BJ (cell line): ENCODE measurements at places on chromosomes 1 and 21. TPM values are rescaled to one million over a fixed set of nuclear protein-coding genes. Genes with fewer than 3 reads are reported as not detected.

HSD3B2 gene
- not detected in 2 replicates for polyA plus RNA-seq

BTBD19 gene
- polyA plus RNA-seq: 18.0 and 25.7 TPM in 2 replicates

SPRR3 gene
- not detected in 2 replicates for polyA plus RNA-seq

NFASC gene
- polyA plus RNA-seq: 6.8 and 10.9 TPM in 2 replicates

KCNA3 gene
- polyA plus RNA-seq: 0.38 and 0.39 TPM in 2 replicates

HSD11B1 gene
- polyA plus RNA-seq: 0.15 and 0.16 TPM in 2 replicates

CLCA1 gene
- not detected in 2 replicates for polyA plus RNA-seq

MTARC1 gene
- polyA plus RNA-seq: 0.72 and 1.0 TPM in 2 replicates

EVI5 gene
- 8.6 and 13.0 TPM in 2 replicates for polyA plus RNA-seq

BARHL2 gene
- polyA plus RNA-seq: not detected in 2 replicates

KIAA1614 gene
- polyA plus RNA-seq: 5.2 and 7.3 TPM in 2 replicates

CHI3L1 gene
- 0.10 and 0.20 TPM in 2 replicates for polyA plus RNA-seq

MASP2 gene
- polyA plus RNA-seq: not detected in 2 replicates

CD2 gene
- not detected in 2 replicates for polyA plus RNA-seq

GPR161 gene
- 14.7 and 20.4 TPM in 2 replicates for polyA plus RNA-seq

LHX8 gene
- polyA plus RNA-seq: 0.05 and 0.06 TPM in 2 replicates

VSIG8 gene
- polyA plus RNA-seq: not detected in 2 replicates

LIN28A gene
- polyA plus RNA-seq: not detected in 2 replicates

LAPTM5 gene
- 1.6 and 2.1 TPM in 2 replicates for polyA plus RNA-seq

AADACL4 gene
- polyA plus RNA-seq: 0.20 and 0.21 TPM in 2 replicates

BCL2L15 gene
- polyA plus RNA-seq: 0.02 and 0.06 TPM in 2 replicates

NRAS gene
- polyA plus RNA-seq: 19.1 and 38.3 TPM in 2 replicates

CYP4A11 gene
- polyA plus RNA-seq: not detected in 2 replicates

ATAD3C gene
- 0.06 and 0.20 TPM in 2 replicates for polyA plus RNA-seq

GCSAML gene
- polyA plus RNA-seq: not detected in 2 replicates

KPRP gene
- not detected in 2 replicates for polyA plus RNA-seq

LORICRIN gene
- not detected in 2 replicates for polyA plus RNA-seq

MFSD2A gene
- polyA plus RNA-seq: 0.94 and 2.0 TPM in 2 replicates

CRYAA gene
- not detected in 2 replicates for polyA plus RNA-seq

FCN3 gene
- not detected in 2 replicates for polyA plus RNA-seq

ALG14 gene
- 2.3 and 4.4 TPM in 2 replicates for polyA plus RNA-seq

PIGM gene
- 3.5 and 4.8 TPM in 2 replicates for polyA plus RNA-seq

LRRC38 gene
- polyA plus RNA-seq: not detected in 2 replicates

FMO1 gene
- polyA plus RNA-seq: 0.91 and 2.0 TPM in 2 replicates

AMY1A gene
- not detected in 2 replicates for polyA plus RNA-seq

ZNF697 gene
- polyA plus RNA-seq: 3.2 and 5.7 TPM in 2 replicates

GPR153 gene
- polyA plus RNA-seq: 6.3 and 9.0 TPM in 2 replicates

MYOM3 gene
- 0.01 TPM in 1 of 2 replicates, not detected in the other for polyA plus RNA-seq
